HS-5 (cell line): ENCODE measurements at places on chromosomes 6 and 20.
A peak's percentile ranks its signal among the peaks of the same experiment; 100 is the strongest.

GRCh38 chr6:68695403-68695802 lies 60.3 kb downstream of the ADGRB3 start:
- no peak for DNase-seq

- DNase-seq, result no peak
Measured at GRCh38 chr6:113137426-113137825, 719.7 kb upstream of the MARCKS start.

DNA sequence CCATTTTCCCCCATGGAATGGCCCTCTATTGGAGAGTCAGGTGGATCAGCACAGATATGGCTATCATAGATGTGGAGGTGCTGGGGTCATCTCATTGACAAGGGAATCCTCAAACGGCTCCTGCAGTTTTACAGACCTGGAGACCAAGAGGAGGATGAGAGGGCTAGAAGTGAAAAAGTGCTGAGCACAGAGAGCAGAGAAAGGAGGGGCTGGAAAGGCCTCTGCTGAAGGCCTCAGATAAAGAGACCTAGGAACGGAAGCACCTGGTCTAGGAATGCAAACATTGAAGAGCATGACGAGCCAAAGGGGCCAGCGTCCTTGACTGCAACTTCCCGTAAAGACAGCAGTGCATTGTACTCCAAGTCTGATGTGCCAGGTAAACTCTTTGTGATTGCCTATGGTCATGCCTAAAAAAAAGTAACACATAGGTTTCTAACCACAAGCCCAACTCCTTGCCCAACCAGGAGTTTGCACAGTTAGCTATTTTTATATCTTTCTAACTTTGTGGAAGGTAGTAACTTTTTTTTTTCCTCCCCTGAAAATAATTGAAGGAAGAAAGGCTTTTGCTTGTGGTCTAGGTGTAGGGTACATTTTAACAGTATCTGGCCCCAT lies 15.2 kb downstream of the RSPH4A start:
- no peak for DNase-seq

DNA sequence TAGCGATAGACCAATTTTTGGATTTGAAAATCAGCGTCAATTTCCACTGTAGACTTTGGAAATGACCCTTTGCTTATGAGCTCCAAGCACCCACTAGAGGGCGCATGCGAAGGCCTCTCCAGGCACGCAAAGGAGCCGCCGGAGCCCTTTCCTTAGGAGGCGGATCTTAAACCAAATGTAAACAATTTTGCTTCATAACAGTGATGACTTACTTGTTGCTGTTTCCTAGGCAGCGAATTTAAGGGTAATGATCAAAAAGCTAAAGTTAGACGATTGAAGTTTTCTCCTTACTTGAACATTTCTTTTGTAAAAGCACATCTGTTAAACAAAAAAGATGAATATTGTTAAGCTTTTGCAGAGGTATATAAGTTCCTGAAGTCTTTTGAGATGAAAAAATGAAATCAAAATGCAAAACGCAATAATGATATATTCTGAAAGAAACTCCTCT lies 29.2 kb upstream of the EXOC2 start:
- peak; percentile 52 for DNase-seq

DNA sequence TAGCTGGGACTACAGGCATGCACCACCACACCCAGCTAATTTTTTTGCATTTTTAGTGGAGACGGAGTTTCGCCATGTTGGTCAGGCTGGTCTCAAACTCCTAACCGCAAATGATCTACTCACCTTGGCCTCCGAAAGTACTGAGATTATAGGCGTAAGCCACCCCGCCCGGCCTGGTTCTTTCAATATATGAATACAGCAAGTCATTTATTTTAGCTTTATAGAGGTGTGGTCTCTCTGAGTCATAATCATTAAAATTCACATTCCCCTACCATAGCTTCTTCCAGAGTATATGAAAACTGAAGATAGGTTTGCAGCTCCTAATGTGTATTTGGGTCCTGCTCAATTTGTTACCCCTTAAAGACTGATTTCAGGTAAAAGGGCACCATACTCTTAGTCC lies 88.5 kb upstream of the FAM8A1 start:
- no peak for DNase-seq

GRCh38 chr6:167577891-167578361 lies 248.8 kb upstream of the AFDN start:
- DNase-seq, result no peak

- DNase-seq, result no peak
Measured at GRCh38 chr6:124881898-124882578, 80.2 kb upstream of the RNF217 start.

GRCh38 chr20:44739942-44740341 lies 5.7 kb upstream of the KCNK15 start:
- no peak for DNase-seq

DNA sequence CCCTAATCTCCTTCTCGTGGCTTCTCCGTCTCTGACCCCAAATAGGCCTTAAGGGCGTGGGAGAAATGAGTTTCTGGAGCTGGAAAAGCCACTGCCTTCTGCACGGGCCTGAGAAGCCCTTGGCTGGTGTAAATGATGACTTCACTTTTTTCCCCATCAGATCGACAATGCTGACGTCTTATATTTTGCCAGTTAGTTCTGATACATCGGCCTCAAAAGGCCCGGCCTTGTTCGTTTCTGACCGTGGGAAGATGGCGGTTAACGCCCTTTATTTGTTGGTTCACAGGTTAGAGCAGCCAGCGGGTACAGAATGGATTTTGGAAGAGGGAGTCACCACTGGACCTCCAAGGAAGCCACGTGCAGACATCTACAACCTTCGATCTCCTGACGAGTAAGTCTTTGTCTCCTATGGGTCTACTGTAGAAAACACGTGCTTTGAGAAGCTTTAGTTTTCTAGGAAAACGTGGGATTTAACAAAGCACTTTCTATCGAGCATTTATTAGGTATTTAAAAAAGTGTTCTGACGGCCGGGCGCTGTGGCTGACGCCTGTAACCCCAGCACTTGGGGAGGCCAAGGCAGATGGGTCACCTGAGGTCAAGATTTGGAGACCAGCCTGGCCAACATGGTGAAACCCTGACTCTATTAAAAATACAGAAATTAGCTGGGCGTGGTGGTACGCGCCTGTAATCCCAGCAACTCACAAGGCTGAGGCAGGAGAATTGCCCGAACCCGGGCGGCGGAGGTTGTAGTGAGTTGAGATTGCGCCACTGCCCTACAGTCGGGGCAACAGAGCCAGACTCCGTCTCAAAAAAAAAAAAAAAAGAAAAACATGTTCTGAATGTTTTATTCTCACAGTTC lies 1.2 kb upstream of the ZNFX1 start:
- DNase-seq, result no peak

DNA sequence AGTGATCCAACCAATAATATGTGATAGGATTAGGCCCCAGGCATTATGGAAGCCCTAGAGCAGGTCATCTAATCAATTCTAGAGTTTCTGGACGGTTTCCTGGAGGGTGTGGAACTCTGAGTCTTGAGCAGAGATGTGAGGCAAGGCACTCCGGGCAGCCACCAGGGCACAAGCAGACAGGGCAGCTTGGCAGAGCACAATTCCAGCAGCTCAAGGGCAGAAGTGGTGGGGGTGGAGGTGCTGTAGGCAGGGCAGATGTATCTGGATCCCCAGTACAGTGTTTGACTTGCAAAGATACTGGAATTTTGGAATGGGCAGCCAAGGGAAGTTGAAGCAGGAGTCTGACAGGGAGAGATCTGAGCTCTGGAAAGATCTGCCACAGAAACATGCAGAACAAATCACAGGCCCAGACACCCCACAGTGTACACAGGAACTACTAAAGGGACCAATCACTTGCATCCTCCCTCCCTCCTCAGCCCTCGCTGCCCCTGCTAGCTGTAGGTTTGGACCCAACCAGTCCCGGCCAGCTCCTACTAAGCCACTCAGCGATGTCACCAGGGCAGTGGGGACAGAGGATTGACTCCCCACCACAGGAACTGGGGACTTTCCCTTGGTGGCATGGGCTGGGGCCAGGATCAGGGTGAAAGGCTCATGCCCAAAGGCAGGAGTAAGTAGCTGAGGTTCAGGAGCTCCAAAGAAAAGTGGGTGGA lies 47.0 kb downstream of the TFEB start:
- DNase-seq, result no peak
